ENCODE measurements at places on chromosomes 5 and 9.

DNA sequence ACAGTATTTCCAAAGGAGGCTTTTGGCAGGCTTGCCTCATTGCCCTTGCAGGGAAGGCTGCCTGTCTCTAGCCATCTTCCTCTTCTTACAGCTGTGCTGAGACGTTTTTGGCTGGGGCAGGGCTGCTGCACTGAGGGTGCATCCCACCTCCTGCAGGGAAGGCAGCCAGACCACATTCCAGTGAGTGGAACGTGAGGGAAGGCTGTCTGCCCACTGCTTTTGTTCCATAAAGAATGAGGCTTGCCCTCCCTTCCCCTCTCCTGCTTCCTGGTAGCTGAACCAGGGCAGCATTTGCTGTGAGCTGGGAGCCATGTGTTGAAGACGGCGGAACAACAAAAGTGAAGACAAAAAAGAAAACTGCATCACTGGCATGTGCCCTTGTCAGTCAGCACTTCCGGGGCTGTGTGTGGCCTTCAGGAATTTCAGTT lies 16.8 kb downstream of the MGAT1 start:
- DNase-seq: peak; percentile 56

DNA sequence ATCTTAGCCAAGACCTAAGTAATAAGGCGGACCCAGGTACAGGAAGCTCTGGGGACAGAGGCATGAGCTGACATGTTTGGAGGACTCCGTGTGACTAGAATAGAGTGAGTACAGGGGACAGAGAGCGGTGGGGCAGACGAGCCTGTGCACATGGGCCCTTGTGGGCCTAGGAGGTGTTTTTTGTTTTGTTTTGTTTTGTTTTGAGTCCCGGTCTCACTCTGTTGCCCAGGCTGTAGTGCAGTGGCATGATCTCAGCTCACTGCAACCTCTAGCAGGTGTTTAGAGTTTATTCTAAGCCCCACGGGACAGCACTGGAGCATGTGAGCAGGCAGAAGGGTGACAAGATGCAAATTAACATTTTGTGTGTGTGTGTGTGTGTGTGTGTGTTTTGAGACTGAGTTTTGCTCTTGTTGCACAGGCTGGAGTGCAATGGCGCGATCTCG lies 3.1 kb upstream of the EEIG1 start:
- DNase-seq: no peak

GRCh38 chr9:97737429-97737828 lies 40.3 kb upstream of the XPA start:
- no peak for DNase-seq

- DNase-seq: no peak
Measured at GRCh38 chr9:98472216-98472615, 216.8 kb upstream of the TBC1D2 start.

DNA sequence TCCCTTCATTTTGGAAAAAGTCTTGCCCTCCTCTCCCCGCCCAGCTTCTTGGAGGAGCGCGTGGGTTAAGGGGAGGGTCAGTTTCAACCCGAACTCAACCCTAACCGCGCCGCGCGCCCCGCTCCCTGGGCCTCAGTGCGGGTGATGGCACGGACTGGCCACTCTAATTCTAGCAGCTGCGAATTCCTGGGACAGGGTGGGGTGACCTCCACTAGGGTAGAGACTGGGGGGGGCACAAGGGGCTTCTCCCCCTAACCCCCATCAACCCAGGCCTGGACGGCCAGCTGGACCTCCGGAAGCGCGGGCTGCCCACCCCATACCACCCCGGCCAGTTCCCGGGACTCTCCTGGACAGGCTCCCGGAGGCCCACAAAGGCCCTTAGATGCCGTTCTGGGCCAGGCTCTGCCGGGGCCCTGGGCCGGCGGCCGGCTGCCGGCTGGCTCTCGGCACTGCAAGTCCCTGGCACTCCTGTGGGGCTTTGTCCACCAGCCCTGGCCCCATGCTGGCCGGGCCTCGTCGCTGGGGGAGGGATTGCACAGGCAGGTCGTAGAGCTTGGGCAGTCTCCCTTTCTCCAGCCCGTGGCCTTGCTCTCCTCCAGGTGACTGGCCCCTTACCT lies 7.2 kb upstream of the PSD2 start:
- DNase-seq: no peak

DNA sequence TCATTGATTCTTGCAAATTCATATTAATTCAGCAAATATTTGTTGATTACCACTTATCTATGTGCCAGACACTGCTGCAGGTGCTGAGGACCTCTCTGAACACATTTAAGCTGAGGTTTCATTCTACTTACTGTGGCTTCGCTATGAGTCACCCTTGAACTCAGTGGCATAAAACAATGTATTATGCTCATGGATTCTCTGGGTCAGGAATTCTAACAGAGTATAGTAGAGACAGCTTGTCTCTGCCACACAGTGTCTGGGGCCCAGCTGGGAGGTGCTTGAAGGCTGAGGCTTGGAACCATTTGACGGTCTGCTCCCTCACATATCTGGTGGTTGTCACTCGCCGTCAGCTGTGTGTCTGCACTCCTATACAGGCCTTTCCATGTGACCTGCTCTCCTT lies 124.3 kb upstream of the NR3C1 start:
- no peak for DNase-seq

GRCh38 chr5:113197456-113198200 lies 221.0 kb downstream of the DCP2 start:
- no peak for DNase-seq

GRCh38 chr5:163633926-163634460 lies 128.6 kb downstream of the MAT2B start:
- no peak for DNase-seq

DNA sequence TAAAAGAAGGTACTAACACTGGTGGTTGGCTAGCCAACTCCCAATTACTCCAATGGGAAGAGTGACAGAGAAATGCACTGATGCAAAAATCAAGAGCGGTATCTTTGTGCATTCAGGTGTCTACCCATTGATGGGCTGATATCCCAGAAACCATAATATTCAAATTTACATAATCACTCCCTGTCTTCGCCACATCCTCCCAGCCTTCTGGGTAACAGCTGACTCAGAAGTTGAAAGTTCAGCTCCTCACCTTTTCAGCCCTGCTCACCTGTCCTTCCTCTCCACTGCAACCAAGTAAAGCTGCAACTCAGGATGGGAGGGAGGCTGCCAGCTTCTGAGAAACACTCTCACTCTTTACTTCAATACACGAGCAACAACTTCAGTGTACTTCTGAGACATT lies 6.9 kb downstream of the SUSD1 start:
- no peak for DNase-seq

DNA sequence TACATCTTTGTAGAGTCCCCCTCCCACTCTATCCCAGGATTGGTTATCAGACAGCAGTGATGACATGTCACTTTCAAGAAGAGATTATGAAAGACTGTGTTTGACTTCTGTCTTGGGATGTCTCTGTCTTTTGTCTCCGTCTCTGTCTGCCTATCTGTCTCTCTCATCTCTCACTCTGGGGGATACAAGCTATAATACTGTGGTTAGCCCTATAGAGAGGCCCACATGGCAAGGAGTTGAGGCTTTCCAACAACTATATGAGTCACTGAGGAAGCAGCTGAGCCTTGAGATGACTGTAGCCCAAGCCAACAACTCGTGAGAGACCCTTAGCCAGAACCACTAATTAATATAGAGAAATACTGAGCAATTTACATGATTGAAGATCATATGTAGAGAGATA lies 284.8 kb downstream of the PDE4D start:
- no peak for DNase-seq

GRCh38 chr9:83744206-83744605 lies 36.4 kb upstream of the UBQLN1 start:
- no peak for DNase-seq

- no peak for DNase-seq
Measured at GRCh38 chr9:99549441-99549840, 272.2 kb upstream of the NR4A3 start.

DNA sequence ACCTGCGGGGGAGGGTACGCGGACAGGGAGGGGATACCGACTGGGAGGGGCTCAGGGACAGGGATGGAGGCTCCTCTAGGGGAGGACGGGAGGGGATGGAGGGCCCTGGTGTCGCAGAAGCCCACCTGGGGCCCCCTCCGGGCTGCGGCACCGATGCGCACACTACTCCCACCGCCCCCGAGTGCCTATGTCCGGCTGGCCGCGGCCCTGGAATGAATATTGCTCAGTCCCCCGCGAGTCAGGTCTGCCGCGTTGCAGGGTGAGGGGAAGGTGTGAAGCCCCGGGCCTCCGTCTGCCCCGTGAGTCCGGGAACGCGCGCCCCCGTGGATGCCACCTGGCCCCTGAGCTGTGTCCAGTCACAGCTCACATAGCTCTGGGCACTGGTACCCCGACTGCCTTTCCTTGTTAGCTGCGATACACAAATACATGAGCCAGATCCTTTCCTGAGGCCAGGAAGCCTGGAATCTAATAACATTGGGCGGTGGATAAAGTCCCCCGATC lies 44.5 kb upstream of the PRSS3 start:
- DNase-seq: no peak

DNA sequence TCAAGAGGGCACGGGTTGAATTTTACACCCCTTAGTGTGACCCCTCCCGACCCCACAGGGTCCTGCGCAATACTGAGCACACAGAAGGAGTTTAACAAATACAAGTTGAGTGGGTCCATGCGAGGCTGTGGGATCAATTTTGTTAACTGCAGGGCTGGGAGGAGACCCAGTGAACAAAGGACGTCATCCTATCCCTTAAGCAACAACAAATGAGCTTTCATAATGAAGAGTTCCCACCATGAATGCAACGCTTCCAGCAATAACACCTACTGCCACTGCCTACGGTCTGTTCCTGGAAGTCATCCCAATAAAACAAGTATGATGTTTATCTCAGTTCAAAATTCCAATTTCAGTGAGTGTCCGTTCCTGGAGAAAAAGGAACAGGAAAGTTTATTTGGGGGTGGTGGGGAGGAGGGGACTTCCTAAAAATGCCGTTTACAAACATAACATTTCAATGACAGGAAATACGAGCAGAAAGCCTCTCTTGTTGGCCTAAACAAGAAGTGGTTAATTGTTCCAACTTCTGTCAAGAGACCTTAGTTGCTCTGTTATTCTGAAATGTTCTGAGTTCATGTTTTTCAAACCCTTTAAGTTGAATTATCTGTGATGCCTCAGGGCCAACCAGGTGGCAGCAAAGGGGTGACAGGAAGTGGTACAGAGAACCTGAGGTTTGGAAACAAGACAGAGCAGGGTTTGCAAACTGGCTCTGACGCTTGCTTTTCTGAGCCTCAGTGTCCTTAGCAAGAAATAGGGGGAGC lies 65.8 kb upstream of the PLPP6 start:
- DNase-seq: no peak

DNA sequence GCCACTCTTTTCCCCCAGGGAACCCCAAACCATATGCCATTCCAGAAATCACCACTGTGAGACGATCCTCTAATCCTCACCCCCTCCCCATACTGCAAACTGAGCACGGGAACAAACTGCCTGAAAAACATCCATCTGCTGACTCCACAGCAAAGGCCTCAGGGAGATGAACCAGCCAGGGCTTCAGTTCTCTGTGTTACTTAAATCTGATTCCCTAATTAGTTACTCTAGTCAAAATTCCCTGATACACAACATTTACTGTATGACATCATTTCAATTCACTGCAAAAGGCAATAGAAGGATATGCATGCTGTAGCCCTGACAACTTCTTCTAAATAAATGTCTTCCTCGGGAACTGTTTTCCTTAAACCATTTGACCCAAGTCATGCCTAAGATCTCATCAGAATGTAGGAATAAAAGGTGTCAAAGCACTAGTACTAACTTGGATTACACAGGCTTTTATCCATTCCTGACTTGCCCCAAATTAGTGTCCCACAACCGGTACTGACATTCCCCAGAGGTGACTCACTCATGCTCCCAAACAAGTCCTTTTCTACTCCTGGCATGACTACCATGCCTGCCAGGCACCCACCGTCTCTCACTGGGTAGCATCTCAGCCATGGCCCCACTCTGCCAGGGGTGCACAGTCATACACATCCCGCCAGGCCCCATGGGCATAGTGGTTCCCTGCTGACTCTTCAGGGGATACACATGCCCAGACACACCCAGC lies 35.0 kb downstream of the MTX3 start:
- no peak for DNase-seq

DNA sequence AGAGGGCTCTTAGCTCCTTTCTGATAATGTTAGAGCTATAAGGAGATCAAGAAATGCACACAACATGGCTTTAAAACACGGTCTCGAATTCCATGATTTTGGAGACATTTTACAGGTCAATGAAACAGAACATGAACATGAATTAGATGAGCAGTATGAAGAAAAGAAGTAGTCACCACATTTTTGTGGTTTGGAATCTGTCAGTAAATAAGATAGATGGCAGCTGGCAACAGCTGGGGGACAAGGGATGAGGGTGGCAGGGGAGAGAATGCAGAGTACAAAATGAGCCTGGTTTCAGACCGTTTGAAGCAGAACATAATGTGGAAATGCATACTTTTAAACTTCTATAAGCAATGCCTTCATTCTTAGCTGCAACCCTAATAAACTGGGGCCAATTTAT lies 107.1 kb downstream of the OXCT1 start:
- no peak for DNase-seq

DNA sequence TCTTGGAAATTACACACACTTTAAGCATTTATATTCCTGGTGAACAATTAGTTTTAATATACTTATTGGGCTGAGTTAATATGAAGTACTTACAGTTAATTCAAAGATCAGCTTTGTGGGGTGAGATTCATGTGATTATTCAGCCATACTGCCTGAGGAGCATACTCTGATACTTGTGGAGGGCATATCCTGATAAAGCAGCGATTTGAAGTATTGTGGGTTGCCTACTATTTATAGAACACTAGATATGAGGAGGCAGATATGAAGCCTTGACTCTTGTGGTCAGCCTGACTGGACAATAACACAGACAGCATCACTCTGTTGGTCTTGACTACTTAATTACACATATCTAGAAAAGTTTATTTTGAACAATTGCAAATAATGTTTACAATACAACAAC lies 27.0 kb upstream of the AGGF1 start:
- no peak for DNase-seq

DNA sequence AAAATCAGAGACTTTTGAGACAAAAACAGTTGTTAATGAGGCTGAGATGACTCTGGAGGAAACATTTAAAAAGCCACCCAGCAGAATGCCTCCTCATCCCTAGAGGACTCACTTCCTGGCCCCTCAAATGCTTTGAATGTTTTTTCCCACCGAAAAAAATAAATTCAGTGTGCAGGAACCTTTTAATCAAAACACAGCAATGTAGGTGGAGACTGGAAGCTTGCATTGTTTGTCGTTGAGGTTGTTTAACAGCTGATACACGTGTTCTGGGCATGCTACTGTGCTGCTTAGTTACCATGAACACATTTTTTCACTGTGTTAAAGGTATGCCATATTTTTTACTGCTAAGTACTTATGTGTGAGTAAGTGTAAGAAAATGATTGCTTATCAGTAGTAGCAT lies 65.7 kb upstream of the ADCY2 start:
- no peak for DNase-seq
